ENCODE measurements at places on chromosomes 13 and 19.

DNA sequence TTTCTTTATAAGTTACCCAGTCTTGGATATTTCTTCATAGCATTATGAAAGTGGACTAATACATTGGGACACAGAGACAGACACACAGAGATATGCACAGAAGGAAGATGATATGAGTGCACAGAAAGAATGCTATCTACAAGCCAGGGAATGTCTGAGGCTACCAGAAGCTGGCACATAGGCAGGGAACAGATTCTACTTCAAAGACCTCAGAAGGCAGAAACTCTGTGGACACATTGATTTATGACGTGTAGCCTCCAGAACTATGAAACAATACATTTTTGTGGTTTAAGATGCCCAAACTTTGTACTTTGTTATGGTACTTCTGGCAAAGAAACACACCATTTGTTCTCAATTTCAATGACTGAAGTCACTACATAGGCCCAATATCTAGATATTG, 556.7 kb downstream of the PCDH9 start:
- no peak for DNase-seq

DNA sequence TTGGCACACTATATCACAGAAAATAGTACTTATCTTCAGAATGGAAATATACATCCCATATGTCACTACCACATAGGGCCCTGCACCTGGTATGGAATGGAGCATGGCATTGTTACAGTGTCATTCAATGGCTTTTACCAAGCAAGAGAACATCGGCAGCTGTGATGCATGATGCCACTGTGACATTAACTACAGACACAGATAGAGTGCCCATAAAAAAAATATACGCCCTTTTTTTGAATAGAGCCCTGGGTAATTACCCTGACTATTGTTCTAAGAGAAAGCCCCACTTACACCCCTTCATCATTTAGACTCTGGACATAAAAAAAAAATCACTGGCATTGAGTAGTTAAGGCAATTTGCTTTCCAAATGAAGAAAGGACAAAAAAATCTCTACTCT, 320.3 kb downstream of the DNAJC15 start:
- DNase-seq, result no peak

DNA sequence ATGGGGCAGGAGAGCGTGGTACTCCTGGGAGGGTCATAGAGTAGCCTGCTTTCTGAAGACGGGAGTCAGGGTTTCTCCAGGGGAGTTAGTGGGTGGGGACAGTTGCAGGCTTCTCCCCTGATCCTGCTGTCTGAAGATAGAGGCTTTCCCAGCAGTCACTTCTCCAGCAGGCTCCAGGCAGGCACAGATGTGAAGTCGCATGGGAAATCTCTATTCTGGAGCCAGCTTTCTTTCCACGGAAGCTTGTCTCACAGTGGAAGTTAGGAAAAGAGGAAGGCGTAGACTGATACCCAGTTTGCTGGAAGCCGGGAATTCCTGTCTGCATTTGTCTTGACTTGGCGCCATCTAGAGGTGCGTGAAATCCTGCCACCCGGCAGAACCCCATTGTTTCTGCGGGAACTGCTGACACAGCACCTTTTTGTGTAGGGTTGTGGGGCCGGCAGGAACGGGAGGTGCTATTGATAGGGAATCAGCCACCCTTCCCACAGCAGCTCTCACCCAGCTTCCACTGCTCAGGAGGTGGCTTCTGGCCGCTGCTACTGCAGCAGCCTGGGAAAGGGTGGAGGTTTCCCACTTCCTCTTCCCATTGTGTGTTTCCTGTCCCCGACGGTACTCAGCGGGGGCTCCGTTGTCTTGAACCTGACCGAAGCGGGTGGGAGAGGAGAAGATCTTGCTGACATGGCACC, 28.5 kb upstream of the NPAS1 start:
- no peak for DNase-seq

- no peak for DNase-seq
These were observed 21.7 kb downstream of the UBE2L5 start for GRCh38 chr13:30443957-30444404.

- DNase-seq, result no peak
These were observed 3.1 kb downstream of the ADGRE1 start for GRCh38 chr19:6890401-6890913.

DNA sequence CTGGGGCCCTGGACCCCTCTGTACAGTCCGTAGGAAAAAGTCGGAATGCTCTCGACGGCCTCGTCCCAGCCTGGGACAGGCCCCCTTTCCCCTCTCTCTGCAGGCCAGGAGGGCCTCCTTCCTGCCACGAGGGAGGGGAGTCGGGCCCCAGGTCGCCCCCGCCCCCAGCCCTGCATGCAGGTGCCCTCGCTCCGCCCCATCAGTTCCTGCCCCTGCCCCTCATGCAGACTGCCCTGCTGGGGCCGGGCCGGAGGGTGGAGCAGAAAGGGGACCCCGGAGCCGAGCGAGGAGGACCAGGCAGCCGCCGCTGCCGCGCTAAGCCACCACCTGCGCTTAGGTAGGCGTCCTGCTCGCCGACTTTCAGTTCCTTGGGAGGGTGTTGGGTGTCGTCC, 7.3 kb downstream of the LYL1 start:
- DNase-seq, result no peak

DNA sequence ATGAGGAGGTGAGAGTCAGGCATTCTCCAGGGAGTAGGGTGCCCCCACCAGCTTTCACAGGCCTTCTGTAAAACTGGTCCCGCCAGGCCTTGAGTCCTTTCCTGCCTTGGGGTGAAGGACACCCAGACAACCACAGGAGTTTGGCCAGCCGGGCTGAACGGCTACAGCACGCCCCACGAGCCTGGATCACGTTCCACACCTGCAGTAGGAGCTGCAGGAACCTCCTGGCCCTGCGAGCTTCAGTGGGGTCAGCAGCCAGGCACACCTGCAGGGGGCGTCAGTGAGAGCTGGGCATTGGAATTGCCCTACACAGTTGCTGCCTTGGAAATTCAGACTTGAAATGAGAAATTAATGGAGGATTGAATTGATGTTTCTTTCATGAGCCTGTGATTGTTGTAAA, 45.7 kb downstream of the COL4A2 start:
- DNase-seq, result no peak

- DNase-seq, result no peak
These were observed 12.6 kb downstream of the QPCTL start for GRCh38 chr19:45705115-45705514.

GRCh38 chr19:19466201-19466600, 49.1 kb downstream of the TSSK6 start:
- DNase-seq, result no peak

- no peak for DNase-seq
These were observed 107.7 kb downstream of the COL4A1 start for GRCh38 chr13:110199046-110199831.

DNA sequence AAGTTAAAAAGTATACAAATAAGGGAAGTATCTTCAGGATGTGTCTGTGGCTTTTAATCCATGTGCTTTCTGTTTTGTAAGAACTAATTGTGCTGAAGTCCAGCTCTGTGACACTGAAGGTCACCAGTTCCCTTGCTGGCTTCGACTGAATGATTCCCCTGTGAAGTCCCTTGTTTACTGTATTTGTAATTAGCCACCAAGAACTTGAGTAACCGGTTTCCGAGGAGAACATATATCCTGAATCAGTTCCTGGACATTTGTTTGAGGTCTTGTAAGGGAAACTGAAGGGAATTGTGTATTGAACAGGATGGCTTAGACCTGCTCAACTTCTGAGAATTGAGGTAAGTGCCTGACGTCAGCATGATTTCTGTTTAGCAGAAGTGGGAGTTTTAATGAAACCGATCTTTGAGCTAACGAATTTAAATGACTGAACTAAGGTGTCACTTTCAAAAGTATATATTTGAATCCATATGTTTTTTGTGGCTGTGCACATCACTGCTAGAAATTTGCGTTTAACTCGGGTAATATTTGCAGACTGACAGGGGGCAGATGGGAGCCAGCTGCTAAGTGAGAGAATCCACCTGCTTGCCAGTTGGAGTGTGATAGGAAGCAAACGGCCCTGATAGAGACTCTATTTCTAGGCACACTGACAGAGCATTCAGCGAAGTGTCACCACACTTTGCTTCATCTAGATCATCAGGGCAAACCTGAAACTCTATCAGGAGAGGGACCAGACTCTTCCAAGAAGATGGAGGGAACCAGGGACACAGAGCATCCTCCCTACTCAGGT, 530.0 kb downstream of the RFC3 start:
- DNase-seq, result peak; percentile 38

DNA sequence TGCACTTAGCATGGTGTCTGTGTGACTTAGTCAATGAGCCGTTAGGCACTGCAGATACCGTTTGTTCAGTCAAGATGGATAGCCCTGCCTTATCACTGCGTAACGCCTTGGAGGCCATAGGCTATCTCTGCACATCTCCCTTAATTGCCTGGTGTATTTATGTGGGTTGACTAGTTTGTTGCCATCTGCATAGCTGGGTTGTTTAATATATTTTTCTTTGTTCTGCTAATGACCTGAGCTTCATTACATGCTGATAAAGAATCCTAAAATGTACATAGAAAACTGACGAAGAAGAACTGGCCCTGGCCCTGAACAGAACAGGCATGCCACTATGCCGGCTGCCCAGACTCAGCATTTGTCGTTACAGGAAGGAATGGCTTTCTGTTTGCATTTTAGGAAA, 297.8 kb downstream of the SHISA2 start:
- no peak for DNase-seq

- no peak for DNase-seq
These were observed 112.7 kb upstream of the UBL3 start for GRCh38 chr13:29963089-29963488.

GRCh38 chr13:60397704-60398378, 821 bp downstream of the TDRD3 start:
- DNase-seq, result no peak

- no peak for DNase-seq
These were observed 25.0 kb upstream of the OXGR1 start for GRCh38 chr13:97019236-97019635.

- DNase-seq, result no peak
These were observed 3.3 kb downstream of the GRIN2D start for GRCh38 chr19:48396824-48397176.

DNA sequence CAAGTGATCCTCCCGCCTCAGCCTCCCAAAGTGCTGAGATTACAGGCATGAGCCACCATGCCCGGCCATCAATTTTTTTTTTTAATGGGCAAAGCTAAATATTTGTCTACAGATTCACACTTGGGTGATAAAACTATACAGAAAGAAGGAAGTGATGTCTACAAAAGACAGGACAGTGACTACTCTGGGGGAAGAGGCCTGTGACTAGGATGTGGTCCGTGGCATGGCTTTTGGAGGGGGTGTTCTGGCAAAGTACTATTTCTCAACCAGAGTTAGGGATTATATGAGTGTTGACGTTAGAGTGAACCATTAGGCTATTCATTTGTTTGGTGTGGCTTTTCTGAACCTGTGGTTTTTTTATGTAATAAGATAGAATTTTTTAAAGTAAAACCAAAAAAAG, 42.7 kb downstream of the INSR start:
- no peak for DNase-seq

- no peak for DNase-seq
These were observed 1.8 kb downstream of the KMT2B start for GRCh38 chr19:35719402-35720162.

DNA sequence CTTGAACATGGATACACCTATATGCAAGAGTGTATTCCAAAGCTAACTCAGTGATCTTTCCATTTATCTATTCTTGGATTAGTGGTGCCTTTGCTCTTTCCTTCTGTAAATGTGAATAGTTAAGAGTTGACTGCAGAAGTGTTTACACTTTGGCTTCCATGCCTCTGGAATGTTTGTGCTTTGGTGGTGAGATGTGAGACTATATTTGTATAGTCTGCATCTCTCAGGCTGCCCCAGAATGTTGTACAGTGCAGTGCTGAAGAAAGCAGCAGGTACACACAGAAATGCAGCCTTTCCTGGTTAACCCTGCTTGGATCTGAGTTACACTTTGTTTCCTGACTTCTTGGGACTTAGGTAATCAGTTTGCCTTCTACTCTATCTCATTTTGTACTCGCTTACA, 90.2 kb downstream of the DNAJC15 start:
- no peak for DNase-seq
